ENCODE measurements at places on chromosomes 4 and X.

GRCh38 chrX:46666831-46667230, 92.1 kb downstream of the SLC9A7 start:
- no peak overlapping the region for H3K4me3 ChIP-seq
- H3K36me3 ChIP-seq = peaks cover 50% of the 10 kb centered on the region
- H3K27me3 ChIP-seq = no peaks in the 10 kb centered on the region
- peaks cover 7% of the 10 kb centered on the region for H3K4me1 ChIP-seq

GRCh38 chr4:128718768-128719167, 90.7 kb upstream of the JADE1 start:
- no peaks in the 10 kb centered on the region for H3K36me3 ChIP-seq
- H3K27me3 ChIP-seq = peaks cover 2% of the 10 kb centered on the region
- no peak overlapping the region for H3K27ac ChIP-seq

DNA sequence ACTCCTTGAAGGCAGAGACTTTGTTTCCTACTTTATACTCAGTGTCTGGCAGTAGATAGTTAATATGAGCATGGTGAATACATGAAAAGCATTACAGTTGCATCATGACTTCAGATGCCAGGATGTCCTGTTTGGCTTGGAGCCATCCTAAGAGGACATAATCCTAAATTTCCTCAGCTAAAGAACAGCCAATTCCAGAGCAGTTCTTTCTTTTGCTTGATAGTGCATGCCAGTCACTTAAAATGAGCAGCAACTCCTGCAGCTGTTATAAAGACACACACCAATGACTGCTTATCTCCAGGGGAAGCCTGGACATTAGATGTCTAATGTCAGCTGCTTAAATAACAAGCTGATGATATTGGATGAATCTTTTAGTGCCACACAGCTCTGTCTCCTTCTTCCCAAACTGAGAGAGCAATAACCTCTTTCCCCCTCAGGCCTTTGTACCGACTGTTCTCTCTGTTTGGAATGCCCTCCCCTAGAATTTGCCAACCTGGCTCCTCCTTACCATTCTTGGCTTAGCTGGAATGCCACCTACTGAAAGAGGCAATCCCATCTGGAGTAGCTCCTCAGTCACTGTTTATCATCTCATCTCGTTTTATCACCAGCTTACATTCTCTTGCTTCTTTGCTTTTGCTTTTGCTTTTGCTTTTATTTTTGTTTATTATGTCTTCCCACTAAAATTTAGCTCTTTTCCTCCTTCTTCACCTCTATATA, 100.8 kb upstream of the USP38 start:
- H3K27ac ChIP-seq = no peak overlapping the region
- H3K36me3 ChIP-seq = no peaks in the 10 kb centered on the region
- DNase-seq = no peak
- no peaks in the 10 kb centered on the region for H3K4me1 ChIP-seq
- H3K27me3 ChIP-seq = no peaks in the 10 kb centered on the region
- no peak overlapping the region for H3K4me3 ChIP-seq

DNA sequence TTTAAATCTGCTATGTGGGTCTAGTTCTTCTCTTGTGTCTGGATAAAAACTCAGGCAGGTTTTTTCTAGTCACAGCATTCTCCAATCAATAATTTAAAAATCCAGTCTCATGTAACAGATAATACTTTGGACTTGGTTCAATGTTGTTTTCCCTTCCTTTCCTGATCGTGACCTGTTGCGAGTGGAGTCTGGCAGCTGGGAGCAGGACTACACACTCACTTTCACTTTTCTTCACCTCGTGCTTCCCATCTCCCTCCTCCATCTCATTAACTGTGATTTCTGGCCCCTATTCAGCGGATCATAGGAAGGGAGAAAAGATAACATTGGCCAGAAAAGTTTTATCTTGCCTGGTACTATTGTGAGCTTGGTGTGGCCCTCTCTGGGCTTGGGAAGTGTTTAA, 96.6 kb upstream of the GATB start:
- no peak for DNase-seq
- no peak overlapping the region for H3K27ac ChIP-seq
- no peak overlapping the region for H3K4me3 ChIP-seq
- H3K27me3 ChIP-seq = peaks cover 2% of the 10 kb centered on the region
- H3K4me1 ChIP-seq = no peaks in the 10 kb centered on the region
- no peaks in the 10 kb centered on the region for H3K36me3 ChIP-seq

- H3K4me1 ChIP-seq = peaks cover 11% of the 10 kb centered on the region
- DNase-seq = no peak
- no peaks in the 10 kb centered on the region for H3K27me3 ChIP-seq
- H3K36me3 ChIP-seq = peaks cover 88% of the 10 kb centered on the region
These were observed 51.3 kb downstream of the NOP14 start for GRCh38 chr4:2911868-2912267.

DNA sequence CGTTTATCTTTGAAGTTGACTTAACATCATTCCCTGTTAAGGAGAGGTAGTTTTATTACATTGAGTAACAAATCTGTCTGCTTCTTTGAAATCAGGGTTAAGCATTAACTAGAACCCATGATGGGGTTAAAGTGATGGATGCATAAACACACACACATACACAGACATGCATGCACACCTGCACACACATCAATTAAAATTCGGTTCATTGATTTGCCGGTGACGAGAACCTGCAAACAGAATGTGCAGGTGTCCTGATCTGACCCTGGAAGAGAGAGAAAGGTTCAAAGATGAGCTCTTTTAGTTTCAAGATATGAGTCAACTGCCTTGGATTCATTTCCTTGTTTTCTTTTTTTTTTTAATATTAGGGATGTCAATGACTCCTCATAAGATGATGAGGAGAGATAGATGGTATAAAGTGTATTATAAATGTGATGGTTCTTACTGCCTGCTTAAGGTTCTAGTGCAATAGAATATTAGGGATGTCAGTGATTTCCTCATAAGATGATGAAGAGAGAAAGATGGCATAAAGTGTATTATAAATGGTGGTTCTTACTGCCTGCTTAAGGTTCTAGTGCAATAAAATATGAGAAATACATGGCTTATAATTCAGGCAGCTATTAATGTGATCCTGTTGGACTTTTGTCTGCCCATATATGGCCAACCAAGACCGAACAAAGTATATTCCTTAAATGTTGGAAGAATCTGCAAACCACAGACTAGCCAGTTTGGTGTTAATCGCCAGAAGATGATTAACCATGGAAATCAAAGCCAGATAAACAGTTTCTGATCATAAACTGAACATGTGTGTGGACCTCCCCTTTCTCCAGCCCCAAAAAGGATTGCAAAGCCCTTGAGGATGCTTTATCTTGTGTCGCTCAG, 14.1 kb upstream of the CD99 start:
- no peaks in the 10 kb centered on the region for H3K4me1 ChIP-seq
- H3K36me3 ChIP-seq = peaks cover 2% of the 10 kb centered on the region
- no peak overlapping the region for H3K27ac ChIP-seq
- H3K27me3 ChIP-seq = no peaks in the 10 kb centered on the region

DNA sequence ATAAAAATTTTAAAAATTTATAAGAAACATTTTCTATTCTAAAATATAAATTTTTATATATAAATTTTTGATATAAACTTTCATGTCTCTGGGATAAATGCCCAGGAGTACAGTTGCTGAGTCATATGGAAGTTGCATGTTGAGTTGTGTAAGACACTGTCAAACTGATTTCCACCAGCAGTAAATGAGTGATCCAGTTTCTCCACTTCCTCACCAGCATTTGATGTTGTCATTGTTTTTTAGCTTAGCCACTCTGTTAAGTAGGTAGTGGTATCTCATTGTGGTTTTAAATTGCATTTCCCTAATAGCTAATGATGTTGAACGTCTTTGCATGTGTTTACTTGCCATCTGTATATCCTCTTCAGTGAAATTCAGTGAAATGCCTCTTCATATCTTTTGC, 66.5 kb downstream of the MAMLD1 start:
- H3K4me1 ChIP-seq = no peaks in the 10 kb centered on the region
- H3K27ac ChIP-seq = no peak overlapping the region
- H3K4me3 ChIP-seq = no peak overlapping the region
- H3K36me3 ChIP-seq = no peaks in the 10 kb centered on the region

DNA sequence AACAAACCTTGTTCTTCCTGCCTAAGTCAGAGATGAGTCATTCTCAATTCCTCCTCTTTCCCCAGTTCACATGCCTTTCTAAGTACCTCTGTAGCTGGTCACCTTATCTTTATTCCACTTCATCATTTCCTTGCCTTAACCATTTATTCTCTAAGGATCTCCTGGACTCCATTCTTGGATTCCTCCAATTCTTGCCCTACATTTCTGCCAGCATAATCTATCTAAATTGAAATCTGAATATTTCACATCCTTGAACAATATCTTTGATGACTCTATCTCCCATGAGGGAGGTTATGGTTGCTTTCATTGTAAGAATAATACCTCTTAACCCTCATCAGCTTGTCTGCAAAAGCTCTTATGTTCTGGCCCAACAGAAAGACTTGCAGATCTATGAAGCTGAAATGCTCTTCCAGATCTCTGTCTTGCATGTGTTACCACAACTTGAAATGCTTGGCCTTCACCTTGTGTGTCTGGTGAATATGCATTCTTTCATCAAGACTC, 28.6 kb upstream of the PDE5A start:
- DNase-seq = no peak
- H3K27ac ChIP-seq = no peak overlapping the region
- peaks cover 4% of the 10 kb centered on the region for H3K27me3 ChIP-seq
- H3K36me3 ChIP-seq = no peaks in the 10 kb centered on the region
- no peaks in the 10 kb centered on the region for H3K4me1 ChIP-seq

DNA sequence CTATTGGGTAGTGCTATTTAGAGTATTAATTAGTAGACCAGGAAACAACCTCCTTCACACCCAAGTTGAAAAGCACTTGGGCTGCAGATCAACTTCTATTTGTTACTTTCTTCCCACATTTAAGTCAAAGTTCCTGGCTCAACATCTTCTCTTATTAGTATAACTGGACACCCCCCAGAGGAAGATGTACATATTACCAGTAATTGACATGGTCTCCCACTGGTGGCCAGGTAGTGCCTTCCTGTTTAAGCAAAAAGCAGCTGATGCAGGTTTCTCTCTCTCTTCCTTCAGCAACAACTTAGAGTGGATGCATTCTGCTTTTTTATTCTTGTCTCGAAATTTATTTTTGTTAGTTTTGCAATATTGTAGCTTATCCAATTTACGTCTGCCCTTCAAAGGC, 438.1 kb downstream of the GBA3 start:
- no peak overlapping the region for H3K27ac ChIP-seq
- H3K4me3 ChIP-seq = no peak overlapping the region
- DNase-seq = no peak
- no peaks in the 10 kb centered on the region for H3K4me1 ChIP-seq
- no peaks in the 10 kb centered on the region for H3K27me3 ChIP-seq

DNA sequence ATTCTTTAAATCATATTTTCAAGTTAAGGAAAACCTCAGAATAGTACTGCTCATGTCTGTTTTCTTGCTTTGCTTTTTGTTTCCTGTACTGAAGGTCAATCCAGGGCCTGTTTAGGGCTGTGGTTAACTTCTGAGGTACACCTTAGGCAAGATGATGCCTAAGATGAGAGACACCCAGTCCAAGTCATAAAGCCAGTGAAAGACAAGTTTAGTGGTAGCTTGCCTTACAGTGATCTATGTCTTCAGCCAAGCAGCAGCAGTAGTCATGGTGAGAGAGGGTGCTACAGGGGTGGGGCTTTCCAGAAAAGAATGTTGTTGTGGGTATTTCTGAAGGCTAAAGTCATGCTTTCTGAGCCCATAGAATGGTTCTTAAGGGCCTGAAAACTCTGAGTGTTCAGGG, 173.7 kb downstream of the VSIG4 start:
- H3K36me3 ChIP-seq = no peaks in the 10 kb centered on the region
- H3K4me1 ChIP-seq = peaks cover 13% of the 10 kb centered on the region
- DNase-seq = no peak
- H3K4me3 ChIP-seq = no peak overlapping the region
- peak overlapping the region; percentile 53 for H3K27ac ChIP-seq

GRCh38 chrX:13047759-13048158, 3.3 kb upstream of the FAM9C start:
- H3K27me3 ChIP-seq = no peaks in the 10 kb centered on the region
- DNase-seq = no peak
- H3K36me3 ChIP-seq = no peaks in the 10 kb centered on the region
- peaks cover 39% of the 10 kb centered on the region for H3K4me1 ChIP-seq

DNA sequence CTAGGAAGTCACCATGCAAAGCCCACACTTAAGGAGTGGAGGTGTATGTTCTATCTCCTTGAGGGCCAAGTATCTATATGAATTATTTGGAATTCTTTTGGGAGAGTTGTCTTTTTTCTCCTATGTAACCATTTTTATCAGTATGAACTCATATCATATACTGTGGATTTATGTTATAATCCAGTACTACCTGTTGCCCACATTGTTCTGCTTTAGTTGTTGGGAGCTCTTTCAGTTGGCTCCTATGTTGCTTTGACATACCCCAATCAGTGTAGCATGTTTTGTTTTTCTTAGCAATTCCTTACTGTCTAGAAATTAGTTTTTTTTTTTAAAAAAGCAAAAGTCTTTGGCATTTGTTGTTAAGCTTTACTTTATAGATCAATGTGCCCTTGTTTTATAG, 13.0 kb downstream of the UCHL1 start:
- H3K4me3 ChIP-seq = no peak overlapping the region
- no peak for DNase-seq
- no peak overlapping the region for H3K27ac ChIP-seq

GRCh38 chr4:166625018-166625637, 609.2 kb downstream of the SPOCK3 start:
- DNase-seq = no peak
- H3K4me1 ChIP-seq = no peaks in the 10 kb centered on the region
- no peaks in the 10 kb centered on the region for H3K36me3 ChIP-seq
- no peak overlapping the region for H3K4me3 ChIP-seq

DNA sequence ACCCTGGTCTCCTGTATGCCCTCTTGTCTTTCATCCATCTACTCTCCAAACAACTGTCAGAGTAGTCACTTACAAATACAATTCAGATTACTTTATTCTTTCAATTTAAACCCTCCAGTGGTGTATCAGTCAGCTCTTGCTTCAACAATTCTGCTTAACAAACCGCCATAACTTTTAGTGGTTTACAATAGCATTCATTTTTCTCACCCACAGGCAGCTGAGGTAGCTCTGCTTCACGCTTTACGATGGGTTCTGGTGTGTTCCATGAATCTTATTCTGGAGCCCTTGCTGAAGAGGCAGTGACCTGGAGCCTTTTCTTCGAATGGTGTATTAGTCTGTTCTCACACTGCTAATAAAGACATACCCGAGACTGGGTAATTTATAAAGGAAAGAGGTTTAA, 86.2 kb upstream of the CAMK2D start:
- H3K4me3 ChIP-seq = no peak overlapping the region
- no peaks in the 10 kb centered on the region for H3K36me3 ChIP-seq
- peaks cover 5% of the 10 kb centered on the region for H3K4me1 ChIP-seq
- DNase-seq = no peak

DNA sequence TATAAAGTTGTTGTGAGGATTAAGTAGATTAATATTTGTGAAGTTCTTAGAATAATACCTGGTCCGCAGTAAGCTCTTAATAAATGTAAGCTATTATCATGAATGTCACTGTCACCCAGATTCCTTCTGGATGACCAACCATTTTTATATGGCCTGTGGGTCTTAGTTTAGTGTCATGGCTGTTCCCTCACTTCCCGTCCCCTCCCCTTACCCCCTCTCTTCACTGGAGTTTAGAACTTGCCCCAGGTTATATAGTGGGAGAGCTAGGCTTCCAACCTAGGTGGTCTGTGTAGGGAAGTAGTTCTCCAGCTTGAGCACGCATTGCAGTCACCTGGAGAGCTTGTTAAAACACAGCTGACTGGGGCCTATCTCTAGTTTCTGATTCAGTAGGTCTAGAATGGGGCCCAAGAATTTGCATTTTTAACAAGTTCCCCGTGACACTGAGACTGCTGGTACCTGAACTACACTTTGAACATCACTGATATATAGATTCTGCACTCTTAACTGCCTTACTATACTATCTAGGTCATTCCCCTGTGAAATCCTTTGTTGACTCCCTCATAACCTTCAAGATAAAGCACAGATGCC, 66.9 kb upstream of the PLAC1 start:
- H3K36me3 ChIP-seq = no peaks in the 10 kb centered on the region
- H3K4me1 ChIP-seq = no peaks in the 10 kb centered on the region
- peaks cover 2% of the 10 kb centered on the region for H3K27me3 ChIP-seq
- H3K4me3 ChIP-seq = no peak overlapping the region
- DNase-seq = no peak
- H3K27ac ChIP-seq = no peak overlapping the region
